ENCODE measurements at places on chromosomes 16 and 17. TPM values are rescaled to one million over a fixed set of nuclear protein-coding genes. Genes with fewer than 3 reads are reported as not detected.

PLD2 gene
- 5.6 TPM for polyA plus RNA-seq

DNA sequence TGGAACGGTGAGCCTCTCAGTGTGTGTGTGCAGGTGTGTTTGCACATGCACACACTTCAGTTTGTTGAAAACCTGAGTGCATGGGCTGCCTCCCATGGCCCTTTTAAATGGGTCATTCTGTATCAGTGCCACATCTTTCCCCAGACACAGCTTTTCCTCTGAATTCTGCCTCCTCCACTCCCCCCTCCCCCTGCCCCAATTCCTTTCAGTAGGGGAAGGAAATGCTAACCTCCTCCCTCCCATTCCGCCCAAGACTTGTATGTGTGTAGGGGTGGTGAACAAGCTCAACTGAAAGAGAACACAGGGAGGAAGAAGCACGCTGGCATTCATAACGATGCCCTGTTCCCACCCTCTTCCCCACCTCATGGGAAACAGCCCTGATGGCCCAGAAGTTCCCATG lies 34.3 kb downstream of the C17orf75 start:
- no peak for DNase-seq

- no peak for DNase-seq
Measured at GRCh38 chr17:66595893-66596292, 239.0 kb upstream of the CACNG5 start.

- no peak for DNase-seq
Measured at GRCh38 chr16:30356401-30357084, 1.4 kb upstream of the CD2BP2 start.

- no peak for DNase-seq
Measured at GRCh38 chr17:80539022-80539641, 5.5 kb upstream of the RPTOR start.

DNA sequence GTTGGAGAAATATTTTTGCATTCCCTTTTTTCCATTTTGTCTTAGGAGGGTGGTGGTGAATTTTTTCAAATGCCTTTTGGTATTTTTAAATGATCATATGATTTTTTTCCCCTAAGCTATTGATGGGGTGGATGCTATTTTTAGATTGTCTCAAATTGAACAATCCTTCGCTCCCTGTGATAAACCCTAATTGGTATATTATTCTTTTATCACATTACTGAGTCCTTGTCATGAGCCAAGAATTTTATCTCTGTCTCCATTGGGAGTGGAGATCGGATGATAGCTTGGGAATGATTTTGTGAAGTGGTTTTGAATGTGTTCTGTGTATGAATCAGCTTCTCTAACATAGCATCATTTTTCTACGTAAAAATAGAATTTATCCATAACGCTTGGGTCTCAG lies 15.4 kb downstream of the NECAB2 start:
- DNase-seq, result no peak

DNA sequence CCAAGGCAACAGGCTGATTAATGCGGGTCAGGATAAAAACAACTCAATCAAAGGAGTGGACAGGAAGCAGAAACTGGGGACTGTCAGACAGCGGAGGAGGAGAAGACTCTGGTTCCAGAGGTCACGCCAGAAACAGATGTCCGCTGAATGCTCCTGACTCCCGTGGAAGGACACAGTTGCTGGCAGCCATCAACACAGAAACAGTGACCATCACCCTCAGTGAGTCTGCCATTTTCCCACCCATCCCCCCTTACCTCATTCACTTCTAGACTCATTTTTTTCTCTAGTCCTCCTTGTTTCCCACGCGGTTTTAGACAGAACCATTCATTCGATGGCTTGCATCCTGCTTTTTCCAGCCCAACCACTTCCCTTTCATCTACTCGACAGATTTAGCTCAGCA lies 40.9 kb downstream of the DHRS7C start:
- no peak for DNase-seq

GRCh38 chr17:79654960-79655382 lies 44.1 kb upstream of the RBFOX3 start:
- DNase-seq, result peak; percentile 12

DNA sequence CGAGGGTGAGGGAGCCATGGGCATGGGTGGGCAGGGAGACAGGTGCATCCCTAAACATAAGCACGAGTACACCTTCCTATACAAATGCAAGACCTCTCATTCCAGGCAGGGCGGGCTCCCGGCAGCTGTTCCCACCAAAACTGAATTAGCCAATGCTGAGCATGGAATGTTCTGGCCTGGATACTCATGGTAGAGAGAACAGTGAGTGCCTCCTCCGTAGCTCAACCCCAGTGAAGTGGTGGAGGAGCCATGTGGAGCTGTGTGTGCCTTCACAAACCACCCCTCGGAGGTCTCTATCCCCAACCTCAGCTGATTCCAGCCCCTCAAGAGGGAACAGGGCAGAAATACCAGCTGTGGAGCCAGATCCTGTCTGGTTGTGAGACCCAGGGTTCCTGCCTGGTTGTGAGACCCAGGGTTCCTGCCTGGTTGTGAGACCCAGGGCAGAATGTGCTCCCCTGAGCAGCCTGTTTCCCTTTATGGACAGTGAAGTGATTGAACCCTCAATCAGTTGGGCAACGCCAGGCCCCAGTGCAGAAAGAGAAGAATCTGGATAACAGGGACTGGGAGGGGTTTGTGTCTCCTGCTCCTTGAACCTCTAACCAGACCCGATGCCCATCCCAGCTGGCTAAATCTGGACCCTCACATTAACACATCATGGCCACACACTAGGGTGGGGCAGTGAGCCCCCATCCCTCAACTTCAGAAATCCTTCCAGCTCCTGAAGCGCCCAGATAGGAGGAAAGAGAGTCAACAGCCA lies 2.4 kb upstream of the CDH16 start:
- DNase-seq, result no peak

DNA sequence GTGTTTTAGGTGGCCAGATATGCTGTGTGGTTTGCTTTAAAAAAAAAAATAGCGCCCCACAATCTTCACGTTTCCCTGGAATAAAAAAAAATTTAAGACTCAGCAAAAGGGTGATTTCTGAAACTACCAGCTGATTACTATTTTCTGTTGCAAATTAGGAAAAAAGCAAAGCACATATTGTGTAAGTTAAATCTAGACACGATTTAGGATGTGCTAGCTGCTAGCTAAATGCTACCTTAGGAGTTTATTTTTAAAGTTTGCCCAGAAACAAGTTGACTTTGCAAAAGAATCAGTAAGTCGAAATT lies 944 bp upstream of the MARF1 start:
- no peak for DNase-seq

All from liver (tissue), 10 donors.